ENCODE measurements at places on chromosomes 5 and 9. TPM values are rescaled to one million over a fixed set of nuclear protein-coding genes. Genes with fewer than 3 reads are reported as not detected.

Gene SPINK6
- not detected for total RNA-seq

Gene LPCAT1
- 231 TPM for total RNA-seq

Gene CCNG1
- 521 TPM for total RNA-seq

Gene LCN9
- 0.72 TPM for total RNA-seq

Gene DEPDC1B
- total RNA-seq: 49.0 TPM

Gene LAMC3
- 21.9 TPM for total RNA-seq

Gene RANBP17
- total RNA-seq: 20.0 TPM

Gene ENTPD8
- 0.90 TPM for total RNA-seq

Gene CDC20B
- total RNA-seq: 0.18 TPM

Gene NXNL2
- total RNA-seq: 0.33 TPM

Gene AFF4
- 68.1 TPM for total RNA-seq

Gene TRIP13
- total RNA-seq: 42.6 TPM

Gene DOCK2
- 7.8 TPM for total RNA-seq

Gene GPRIN1
- total RNA-seq: 10.8 TPM

Gene PCDHB13
- total RNA-seq: 1.5 TPM

Gene RASGEF1C
- total RNA-seq: 0.90 TPM

Measured in H9 (cell line).